Neuronal stem cell (in vitro differentiated cells): ENCODE measurements at places on chromosomes 7 and 10.

DNA sequence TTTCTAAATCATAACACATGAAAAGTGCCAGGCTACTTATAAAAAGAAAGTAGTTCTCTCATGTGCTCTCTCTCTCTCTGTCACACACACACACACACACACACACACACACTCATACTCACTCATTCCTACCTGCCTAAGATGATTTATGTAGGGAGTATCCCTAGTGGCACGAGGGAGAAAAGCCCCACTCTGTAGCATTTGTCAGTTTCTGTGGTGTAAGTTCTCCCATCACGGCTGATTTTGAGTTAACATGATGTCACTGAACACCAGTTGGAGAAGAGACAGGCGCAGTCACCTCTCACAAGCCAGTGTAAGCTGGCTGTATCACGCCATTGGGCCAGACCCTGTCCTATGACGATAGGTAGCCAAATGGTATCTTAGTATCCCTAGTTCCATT is 395.4 kb downstream of the SFMBT2 start:
- H3K36me3 ChIP-seq: no peaks in the 10 kb centered on the region
- no peak overlapping the region for H3K4me3 ChIP-seq
- no peaks in the 10 kb centered on the region for H3K4me1 ChIP-seq
- H3K27me3 ChIP-seq: no peaks in the 10 kb centered on the region
- DNase-seq: no peak

GRCh38 chr10:46291817-46292572 is 5.2 kb downstream of the ANTXRL start:
- H3K4me1 ChIP-seq: peaks cover 11% of the 10 kb centered on the region
- peaks cover 6% of the 10 kb centered on the region for H3K27me3 ChIP-seq
- DNase-seq: no peak
- no peak overlapping the region for H3K4me3 ChIP-seq
- no peaks in the 10 kb centered on the region for H3K36me3 ChIP-seq

- no peak for DNase-seq
- peaks cover 13% of the 10 kb centered on the region for H3K4me1 ChIP-seq
- H3K27me3 ChIP-seq: no peaks in the 10 kb centered on the region
- peaks cover 92% of the 10 kb centered on the region for H3K36me3 ChIP-seq
- no peak overlapping the region for H3K4me3 ChIP-seq
- no peak overlapping the region for H3K27ac ChIP-seq
Observed at GRCh38 chr10:97454330-97455036, 8.5 kb downstream of the ZDHHC16 start.

DNA sequence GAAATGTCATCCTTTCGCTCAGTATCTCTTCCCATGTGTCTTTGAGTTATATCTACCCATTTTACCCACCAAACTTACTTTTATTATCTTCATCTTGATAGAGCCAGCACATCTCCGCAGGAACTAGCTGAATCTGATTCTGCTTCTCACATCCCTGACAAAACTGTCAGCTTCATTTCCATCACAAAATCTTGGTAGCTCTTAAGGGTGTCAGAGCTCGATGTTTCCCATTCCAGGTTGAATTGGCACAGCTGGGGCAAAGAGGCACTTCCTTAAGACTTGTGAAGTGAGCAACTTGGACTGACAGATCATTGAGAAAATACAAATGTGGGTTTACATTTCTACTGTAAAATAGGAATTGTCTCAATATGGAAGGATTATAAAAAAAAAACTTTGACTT is 434.5 kb downstream of the SUGCT start:
- H3K27ac ChIP-seq: no peak overlapping the region
- H3K36me3 ChIP-seq: no peaks in the 10 kb centered on the region
- no peak overlapping the region for H3K4me3 ChIP-seq
- H3K4me1 ChIP-seq: peaks cover 8% of the 10 kb centered on the region

- H3K27me3 ChIP-seq: no peaks in the 10 kb centered on the region
- no peaks in the 10 kb centered on the region for H3K36me3 ChIP-seq
- no peak for DNase-seq
- H3K27ac ChIP-seq: no peak overlapping the region
- peaks cover 2% of the 10 kb centered on the region for H3K4me1 ChIP-seq
Observed at GRCh38 chr10:43782814-43783213, 134.1 kb upstream of the ZNF32 start.

GRCh38 chr10:73836427-73836980 is 25.1 kb upstream of the NDST2 start:
- H3K4me1 ChIP-seq: peaks cover 9% of the 10 kb centered on the region
- H3K27me3 ChIP-seq: no peaks in the 10 kb centered on the region

DNA sequence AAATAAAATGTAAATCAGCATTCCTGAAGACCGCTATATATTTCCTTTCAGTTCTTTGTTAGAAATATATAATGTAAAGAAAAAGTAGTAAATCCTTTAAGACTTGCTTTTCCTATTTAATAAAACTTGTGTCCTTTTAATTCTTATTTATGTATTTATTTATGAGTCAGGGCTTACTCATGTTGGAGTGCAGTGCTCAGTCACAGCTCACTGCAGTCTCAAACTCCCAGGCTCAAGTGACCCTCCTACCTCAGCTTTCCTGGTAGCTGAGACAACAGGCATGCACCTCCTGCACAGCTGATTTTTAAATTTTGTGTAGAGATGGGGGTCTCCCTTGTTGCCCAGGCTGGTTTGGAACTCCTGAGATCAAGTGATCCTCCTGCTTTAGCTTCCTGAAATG is 724.5 kb downstream of the ANKRD7 start:
- DNase-seq: no peak
- no peaks in the 10 kb centered on the region for H3K27me3 ChIP-seq
- H3K4me1 ChIP-seq: no peaks in the 10 kb centered on the region
- H3K4me3 ChIP-seq: no peak overlapping the region

DNA sequence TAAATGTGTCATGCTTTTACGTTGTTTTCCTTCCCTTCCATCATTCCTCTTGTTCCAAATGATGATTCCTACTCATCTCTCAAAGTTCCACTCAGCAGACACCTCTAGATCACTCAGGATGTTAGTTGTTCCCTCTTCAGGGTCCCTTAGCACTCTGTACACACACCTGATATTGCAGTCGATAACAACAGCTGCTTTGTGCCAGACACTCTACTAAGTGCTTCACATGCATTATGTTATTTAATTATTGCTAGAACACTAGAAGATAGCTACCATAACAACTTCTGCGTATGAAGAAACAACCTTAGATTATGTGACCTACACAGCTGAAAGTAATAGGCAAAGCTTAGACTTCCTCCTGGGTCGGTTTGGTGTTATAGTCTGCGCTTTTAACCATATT is 29.6 kb downstream of the PCBD1 start:
- peaks cover 94% of the 10 kb centered on the region for H3K36me3 ChIP-seq
- no peak overlapping the region for H3K27ac ChIP-seq
- no peak overlapping the region for H3K4me3 ChIP-seq
- H3K27me3 ChIP-seq: no peaks in the 10 kb centered on the region
- no peaks in the 10 kb centered on the region for H3K4me1 ChIP-seq

- no peaks in the 10 kb centered on the region for H3K36me3 ChIP-seq
- H3K4me1 ChIP-seq: peaks cover 21% of the 10 kb centered on the region
- H3K27me3 ChIP-seq: no peaks in the 10 kb centered on the region
Observed at GRCh38 chr10:32953277-32953927, 4.6 kb downstream of the ITGB1 start.

DNA sequence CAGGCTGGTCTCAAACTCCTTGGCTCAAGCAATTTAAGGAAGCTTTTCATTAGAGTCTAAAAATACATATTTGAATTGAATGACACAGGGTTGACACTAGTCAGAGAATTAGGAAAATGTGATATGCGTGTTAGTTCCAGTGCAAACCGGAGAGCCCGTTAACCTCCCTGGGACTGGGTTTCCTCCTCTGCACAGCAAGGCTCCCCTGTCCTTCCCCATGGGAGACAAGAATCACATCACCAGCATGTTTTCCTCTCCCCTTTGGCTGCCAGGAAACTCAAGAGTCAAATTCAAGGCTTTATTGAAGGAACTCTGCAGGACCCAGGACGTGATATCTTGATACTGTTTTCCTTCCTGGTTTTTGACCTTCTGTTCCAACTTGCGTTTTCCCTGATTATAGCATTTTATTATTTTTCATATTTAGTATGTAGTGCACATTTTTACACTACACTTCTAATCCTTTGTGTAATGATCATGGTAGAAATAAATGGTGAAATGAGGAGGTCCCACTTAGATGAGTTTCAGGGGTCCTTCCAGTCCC is 24.9 kb downstream of the GSTO2 start:
- H3K27ac ChIP-seq: no peak overlapping the region
- peaks cover 8% of the 10 kb centered on the region for H3K27me3 ChIP-seq
- peaks cover 6% of the 10 kb centered on the region for H3K4me1 ChIP-seq
- H3K4me3 ChIP-seq: no peak overlapping the region

GRCh38 chr7:71727347-71727746 is 595.4 kb downstream of the GALNT17 start:
- no peaks in the 10 kb centered on the region for H3K36me3 ChIP-seq
- no peaks in the 10 kb centered on the region for H3K27me3 ChIP-seq
- no peak overlapping the region for H3K4me3 ChIP-seq
- H3K27ac ChIP-seq: no peak overlapping the region
- no peak for DNase-seq
- no peaks in the 10 kb centered on the region for H3K4me1 ChIP-seq

DNA sequence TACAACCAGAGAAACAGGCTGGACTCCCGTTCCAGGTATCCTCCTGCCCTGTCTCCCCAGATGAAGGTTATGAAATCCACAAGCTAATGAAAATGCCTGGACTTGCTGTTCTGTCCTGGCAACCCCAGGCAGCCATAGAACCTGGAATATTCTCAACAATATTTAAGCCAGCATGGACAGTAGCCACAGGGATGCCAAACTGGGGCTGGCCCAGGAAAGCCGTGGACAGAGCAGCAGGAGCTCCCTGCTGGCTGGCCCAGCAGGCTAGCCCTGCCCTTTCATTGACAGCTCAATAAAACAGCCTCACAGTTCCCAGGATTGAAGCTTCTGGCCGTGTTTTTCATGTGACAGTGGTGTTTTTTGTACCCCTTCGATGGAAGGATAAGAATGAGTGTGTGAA is 230.6 kb downstream of the BMPER start:
- no peaks in the 10 kb centered on the region for H3K4me1 ChIP-seq
- H3K36me3 ChIP-seq: no peaks in the 10 kb centered on the region

- no peak overlapping the region for H3K4me3 ChIP-seq
- peaks cover 41% of the 10 kb centered on the region for H3K27me3 ChIP-seq
- no peak overlapping the region for H3K27ac ChIP-seq
Observed at GRCh38 chr10:62819141-62819920, 3.2 kb upstream of the EGR2 start.

GRCh38 chr7:6168477-6168868 is 104.0 kb downstream of the CYTH3 start:
- no peak overlapping the region for H3K4me3 ChIP-seq
- DNase-seq: no peak
- no peaks in the 10 kb centered on the region for H3K27me3 ChIP-seq

- H3K27ac ChIP-seq: no peak overlapping the region
- no peaks in the 10 kb centered on the region for H3K36me3 ChIP-seq
- H3K27me3 ChIP-seq: no peaks in the 10 kb centered on the region
- no peak for DNase-seq
- H3K4me3 ChIP-seq: no peak overlapping the region
- H3K4me1 ChIP-seq: no peaks in the 10 kb centered on the region
Observed at GRCh38 chr10:86034710-86035109, 331.9 kb downstream of the GRID1 start.

DNA sequence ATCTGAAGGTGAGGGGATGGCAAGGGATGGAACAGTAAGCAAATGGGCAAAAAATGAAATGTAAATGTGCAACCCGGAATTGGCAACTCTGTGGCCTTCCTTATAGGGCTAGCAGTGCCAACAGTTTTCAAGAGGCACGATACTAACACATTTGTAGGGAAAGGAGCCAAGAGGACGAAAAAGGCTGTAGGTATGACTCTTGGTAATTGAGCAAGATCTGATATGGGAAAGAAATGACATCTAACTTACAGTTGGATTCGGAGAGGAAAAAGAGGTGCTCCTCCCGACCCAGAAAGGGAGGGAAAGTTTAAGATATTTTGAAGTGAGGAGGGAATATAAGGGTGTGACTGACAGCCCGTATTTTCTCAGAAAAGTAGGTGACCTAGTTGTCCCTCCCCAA is 2.1 kb upstream of the CREM start:
- no peaks in the 10 kb centered on the region for H3K27me3 ChIP-seq

DNA sequence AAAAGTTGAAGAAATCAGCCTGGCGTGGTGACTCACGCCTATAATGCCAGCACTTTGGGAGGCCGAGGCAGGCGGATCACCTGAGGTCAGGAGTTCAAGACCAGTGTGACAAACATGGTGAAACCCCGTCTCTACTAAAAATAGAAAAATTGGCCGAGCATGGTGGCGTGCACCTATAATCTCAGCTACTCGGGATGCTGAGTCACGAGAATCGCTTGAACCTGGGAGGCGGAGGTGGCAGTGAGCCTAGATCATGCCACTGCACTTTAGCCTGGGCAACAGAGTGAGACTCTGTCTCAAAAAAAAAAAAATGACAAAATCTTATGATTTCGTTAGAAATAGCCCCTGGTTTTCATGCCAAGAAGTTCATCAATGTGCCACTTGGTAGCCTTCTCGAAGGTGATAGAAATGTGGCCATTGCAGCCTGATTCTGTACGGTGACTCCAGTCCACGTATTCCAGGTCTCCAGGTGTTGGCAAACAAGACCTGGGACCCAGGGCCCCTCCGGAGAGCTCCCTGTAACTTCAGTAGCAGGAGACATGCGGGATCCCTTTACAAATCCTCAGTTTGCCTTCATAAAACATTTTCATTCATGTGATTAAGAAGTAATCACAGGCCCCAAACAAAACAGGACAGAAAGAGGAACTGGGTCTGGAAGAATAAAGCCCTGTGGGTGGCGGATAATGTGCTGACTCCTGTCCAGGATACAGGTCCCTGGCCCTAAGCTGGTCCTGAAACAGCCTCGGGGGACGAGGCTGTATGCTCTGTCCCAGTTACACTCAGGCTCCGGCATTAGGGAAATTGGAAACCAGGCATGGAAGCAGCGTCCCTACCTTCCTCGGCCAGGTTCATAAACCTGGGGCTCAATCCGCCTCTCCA is 207.3 kb upstream of the SH2B2 start:
- no peak for DNase-seq
- no peak overlapping the region for H3K4me3 ChIP-seq
- H3K36me3 ChIP-seq: peaks cover 13% of the 10 kb centered on the region
- no peak overlapping the region for H3K27ac ChIP-seq
- peaks cover 9% of the 10 kb centered on the region for H3K4me1 ChIP-seq

GRCh38 chr7:141071260-141071854 is 2.5 kb upstream of the TMEM178B start:
- no peaks in the 10 kb centered on the region for H3K36me3 ChIP-seq
- no peak overlapping the region for H3K27ac ChIP-seq
- H3K4me1 ChIP-seq: peaks cover 19% of the 10 kb centered on the region
- peak overlapping the region; percentile 52 for H3K4me3 ChIP-seq

- H3K27ac ChIP-seq: no peak overlapping the region
- peaks cover 13% of the 10 kb centered on the region for H3K4me1 ChIP-seq
- no peaks in the 10 kb centered on the region for H3K27me3 ChIP-seq
- no peak for DNase-seq
- no peak overlapping the region for H3K4me3 ChIP-seq
Observed at GRCh38 chr10:79351332-79351731, 4.1 kb downstream of the PPIF start.

GRCh38 chr7:100430493-100431285 is 1.1 kb downstream of the MEPCE start:
- peaks cover 2% of the 10 kb centered on the region for H3K27me3 ChIP-seq
- H3K27ac ChIP-seq: peak overlapping the region; percentile 17
- no peak for DNase-seq

DNA sequence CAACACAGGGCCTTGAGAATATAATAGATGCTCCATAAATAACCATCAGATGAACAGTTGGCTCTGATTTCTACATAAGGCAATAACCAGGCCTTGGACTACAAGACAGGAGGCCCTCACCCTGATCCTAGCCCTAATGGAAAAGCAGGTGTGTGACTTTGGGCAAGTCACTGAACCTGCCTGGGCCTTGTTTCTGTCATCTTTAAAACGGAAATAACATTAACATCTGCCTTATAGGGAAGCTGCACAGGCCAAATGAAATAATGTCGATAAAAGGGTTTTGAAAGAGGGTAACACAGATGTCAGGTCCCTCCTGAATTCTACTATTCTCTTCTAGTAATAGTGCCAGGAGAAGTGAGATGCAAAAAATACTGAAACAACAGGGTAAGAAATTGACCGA is 20.7 kb downstream of the PIK3AP1 start:
- no peak overlapping the region for H3K27ac ChIP-seq
- no peaks in the 10 kb centered on the region for H3K36me3 ChIP-seq
- H3K4me3 ChIP-seq: no peak overlapping the region
